ENCODE measurements at places on chromosomes 2 and 18.

DNA sequence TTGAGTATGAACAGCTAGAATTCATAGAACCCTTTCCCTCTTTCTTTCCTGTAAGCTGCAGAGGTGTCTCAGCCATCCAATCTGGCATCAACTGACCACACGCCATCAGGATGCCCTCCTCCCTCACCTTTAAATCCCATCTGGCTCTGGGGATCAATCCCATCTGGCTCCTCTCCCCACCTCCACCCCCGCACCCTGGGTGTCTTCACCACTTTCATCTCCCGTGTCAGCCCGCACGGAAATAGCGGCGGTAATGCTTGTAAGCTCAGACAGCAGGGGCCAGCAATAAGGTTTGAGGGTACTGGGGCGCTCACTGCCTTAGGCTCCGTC lies 508 bp upstream of the TUBA4B start:
- DNase-seq = no peak

GRCh38 chr18:79460481-79461300 lies 65.0 kb downstream of the NFATC1 start:
- DNase-seq = no peak

DNA sequence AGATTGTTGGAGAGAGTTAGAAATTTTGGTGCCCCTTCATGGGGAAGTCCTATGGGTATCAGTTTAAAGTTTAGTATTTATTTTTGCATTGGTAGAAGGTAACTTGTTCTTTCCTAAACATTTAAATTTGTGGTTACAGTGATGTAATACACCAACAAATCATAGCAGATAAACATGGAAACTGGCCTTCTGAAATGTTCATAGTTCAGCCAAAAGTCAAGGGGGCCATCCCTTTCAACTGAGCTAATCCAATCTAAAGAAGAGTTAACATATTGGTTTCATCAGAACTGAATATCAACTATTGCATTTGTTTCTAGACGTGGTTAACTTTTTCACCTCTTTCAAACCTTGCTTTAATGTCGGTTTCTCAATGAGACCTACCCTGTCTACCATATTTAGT lies 46.3 kb downstream of the PPP1R1C start:
- DNase-seq = no peak

GRCh38 chr2:106537047-106537446 lies 49.9 kb downstream of the CD8B2 start:
- peak; percentile 18 for DNase-seq

DNA sequence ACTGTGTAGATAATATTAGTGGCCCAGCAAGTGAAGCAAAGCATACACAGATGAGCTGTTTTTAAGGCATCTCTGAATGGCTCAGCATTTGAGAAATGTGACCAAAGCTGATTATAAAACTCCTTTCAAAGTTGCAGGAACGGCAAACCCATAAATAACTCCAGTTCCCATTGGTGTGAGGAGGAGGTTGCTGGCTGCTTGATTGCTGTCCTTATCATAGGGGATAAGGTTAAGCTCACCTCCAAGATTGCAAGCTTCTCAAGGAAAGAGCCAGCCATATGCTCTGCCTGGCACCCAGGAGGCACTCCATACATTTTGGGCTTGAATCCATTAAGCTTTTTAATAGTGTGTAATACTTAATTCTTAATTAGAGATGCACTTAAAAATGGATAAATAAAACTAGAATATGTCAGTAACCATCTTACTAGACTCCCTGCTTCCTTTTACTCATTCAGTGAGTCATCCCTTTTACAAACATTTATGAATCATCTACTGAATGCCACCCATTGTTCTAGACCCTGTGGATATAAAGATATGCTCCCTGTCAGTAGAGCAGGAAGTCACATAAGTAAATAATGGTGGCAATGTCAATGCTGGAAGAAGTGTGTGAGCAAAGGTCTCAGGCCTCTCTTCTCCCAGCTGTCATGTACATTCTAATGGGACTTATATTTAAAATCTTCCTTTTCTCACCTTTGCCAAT lies 99.3 kb downstream of the SPATS2L start:
- no peak for DNase-seq

DNA sequence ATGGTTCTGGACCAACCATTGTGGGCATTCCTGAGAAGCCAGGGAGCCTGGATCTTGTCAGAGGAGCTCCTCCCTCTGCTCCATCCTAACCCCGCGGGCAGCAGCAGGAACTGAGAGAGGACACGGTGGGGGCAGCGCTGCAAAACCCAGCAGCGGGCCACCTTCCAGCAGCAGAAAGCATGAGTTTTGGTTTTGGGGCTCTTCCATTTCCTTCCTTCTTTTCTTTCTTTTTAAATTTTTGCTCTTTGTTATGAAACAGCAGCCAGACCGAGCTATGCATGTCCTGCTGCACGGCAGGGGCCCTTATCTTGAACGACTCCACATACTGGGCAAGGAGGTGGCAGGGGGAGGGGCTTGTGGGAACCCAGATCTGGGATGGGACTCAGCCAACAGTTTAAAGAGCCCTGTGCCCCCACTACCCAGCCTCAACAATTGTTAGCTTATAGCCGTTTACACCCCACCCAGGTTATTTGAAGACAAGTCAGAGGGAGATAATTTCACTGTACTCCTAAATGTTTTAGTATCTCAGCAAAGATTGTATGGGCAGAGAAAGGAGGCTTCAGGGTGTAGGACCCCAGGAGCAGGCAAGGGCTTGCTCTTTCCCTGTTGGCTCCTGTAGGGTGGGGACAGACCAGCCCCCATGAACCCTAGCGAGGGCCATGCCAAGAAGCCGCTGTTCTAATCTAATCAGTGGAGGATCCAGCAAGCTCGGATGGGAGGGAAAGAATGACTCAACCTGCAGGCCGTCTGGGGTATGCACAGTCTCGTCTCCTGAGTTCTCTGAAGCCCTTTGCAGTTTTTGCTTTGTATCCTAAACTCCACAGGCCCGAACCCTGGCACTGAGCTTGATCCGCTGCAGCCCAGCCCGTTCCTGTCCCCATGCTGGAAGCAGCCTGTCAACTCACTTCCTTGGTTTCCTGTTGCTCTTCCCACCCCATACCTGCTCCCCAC lies 75.3 kb downstream of the LRRFIP1 start:
- no peak for DNase-seq

GRCh38 chr2:85761512-85761944 lies 7.7 kb downstream of the ATOH8 start:
- DNase-seq = no peak

GRCh38 chr18:44725300-44726058 lies 44.8 kb downstream of the SETBP1 start:
- no peak for DNase-seq

DNA sequence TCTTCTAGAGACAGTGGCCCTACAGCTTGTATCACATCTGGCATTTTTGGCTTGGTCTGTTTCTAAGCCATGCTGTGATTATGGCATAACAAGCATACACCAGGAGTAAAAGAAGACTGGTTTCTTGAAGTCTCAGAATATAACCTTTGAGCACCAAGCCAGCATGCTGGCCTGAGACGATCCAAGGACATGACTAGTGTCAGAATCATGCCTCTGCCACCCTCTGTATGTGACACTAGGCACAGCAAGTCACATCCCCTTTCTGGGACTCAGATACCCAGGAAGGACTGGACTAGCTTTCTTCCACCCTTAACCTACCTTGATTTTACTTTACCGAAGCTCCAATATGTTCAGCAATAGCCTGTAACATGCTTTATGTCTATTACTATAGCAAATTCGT lies 345.5 kb downstream of the SETBP1 start:
- peak; percentile 37 for DNase-seq

- DNase-seq = no peak
Observed at GRCh38 chr2:70656421-70657010, 102.9 kb upstream of the TGFA start.

- DNase-seq = no peak
Observed at GRCh38 chr2:136235546-136235945, 117.6 kb upstream of the CXCR4 start.

DNA sequence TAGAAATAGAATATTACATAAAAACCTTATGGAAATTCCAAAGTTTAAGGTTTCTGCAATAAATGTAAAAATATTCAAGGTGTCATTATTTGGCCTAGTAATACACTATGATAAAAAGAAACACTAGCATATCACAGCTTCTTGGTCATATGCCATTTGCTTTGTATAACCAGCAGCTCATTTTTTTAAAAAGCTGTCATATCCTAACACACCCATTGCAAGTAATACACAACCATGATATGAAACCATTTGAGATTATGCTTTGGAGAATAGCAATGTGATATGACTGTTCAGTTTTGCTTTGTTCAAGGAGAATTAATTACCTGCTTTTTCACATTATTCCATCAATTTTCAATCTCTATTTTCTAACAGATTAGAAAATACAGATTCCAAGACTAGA lies 149.0 kb downstream of the IKZF2 start:
- DNase-seq = no peak

DNA sequence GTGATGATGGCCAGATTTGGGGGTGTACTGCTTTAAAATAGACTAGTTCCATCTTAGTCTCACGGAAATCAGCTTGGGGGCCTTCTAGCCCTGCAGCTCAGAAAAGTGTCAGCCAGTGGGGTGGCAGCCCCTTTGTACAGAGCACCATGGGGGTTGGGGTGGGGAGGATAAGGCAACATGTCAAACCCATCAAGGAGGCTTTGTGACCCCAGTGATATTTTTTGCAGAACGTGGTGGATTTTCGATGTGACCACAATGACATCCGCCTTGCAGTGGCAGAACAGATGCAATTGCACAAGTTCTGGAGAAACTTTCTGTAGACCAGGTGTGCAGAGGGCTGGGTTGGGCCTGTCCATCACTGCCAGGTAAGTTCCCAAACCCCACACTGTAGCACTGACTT lies 3.0 kb upstream of the CD8A start:
- DNase-seq = no peak

Data from testis (tissue), 5 donors.